Activated CD8-positive, alpha-beta T cell treated with anti-CD3 and anti-CD28 coated beads, Interleukin-2, amount 10 ng/mL, durations not matched to agents 7 days and 5 days (primary cell): ENCODE measurements at places on chromosomes 2 and 18. TPM values are rescaled to one million over a fixed set of nuclear protein-coding genes. Genes with fewer than 3 reads are reported as not detected.

Gene UGT1A6
- not detected for total RNA-seq

Gene ACKR3
- total RNA-seq, result 3.6 TPM

Gene CDH2
- total RNA-seq, result 0.21 TPM

Gene ACVR1C
- total RNA-seq, result 0.73 TPM

DNA sequence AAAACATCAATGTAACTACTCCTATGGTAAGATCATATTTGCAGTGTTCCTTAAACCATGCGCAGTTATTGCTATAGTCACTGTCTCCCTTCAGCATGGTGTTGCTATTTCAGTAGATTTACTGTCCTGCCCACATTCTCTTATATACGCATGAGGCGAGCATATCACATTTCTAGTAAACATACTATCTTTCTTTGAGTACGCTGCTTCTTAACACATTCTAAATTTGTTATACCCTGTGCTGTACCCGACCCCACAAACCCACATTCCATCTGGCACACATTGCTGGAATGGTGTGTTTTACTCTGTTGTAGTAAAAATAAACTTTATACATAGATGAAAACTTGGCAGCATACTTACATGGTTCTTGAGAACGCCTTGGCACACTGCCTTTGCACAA is 163.3 kb downstream of the QPCT start:
- no peak overlapping the region for H3K4me3 ChIP-seq
- no peak overlapping the region for H3K27ac ChIP-seq
- no peaks in the 10 kb centered on the region for H3K4me1 ChIP-seq
- H3K36me3 ChIP-seq, result no peaks in the 10 kb centered on the region
- H3K27me3 ChIP-seq, result peaks cover 7% of the 10 kb centered on the region

DNA sequence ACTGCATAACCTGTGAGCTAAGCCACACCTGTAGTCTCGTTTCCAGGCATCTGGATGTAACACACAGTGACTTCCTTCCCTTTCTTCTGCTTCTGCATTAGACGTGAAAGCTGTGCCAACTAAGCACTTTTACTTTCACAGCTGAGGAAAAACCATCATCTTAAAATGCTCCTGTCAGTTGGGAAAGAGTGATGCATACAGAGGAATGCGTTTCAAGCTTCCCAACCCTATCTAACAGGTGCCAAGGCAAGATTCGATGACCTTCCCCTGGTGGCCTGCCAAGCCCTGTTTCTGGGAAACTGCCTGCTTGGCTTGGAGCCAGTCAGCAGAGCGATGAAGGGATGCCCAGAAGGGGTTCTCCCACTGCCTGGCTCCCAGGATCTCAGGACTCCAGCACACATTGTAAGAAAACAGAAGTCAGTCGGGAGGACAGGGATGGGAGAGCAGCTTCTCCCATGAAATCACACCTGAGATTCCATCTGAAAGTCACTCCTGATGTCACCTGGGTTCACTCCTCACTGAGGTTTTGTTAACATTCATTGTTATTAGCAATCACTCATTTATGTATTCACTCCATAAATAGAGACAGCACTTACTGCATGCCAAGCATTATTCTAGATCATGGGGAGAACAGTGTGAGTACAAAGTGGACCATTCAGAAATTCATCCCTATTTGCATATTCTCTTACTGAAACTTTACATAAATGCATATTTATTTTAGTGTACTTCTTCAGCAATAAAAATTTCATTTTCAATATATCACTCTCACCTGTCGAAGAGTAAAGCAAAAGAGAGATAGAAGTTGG is 64.1 kb downstream of the DTNA start:
- H3K27ac ChIP-seq, result no peak overlapping the region
- H3K36me3 ChIP-seq, result no peaks in the 10 kb centered on the region
- H3K27me3 ChIP-seq, result peaks cover 1% of the 10 kb centered on the region
- no peak for DNase-seq

GRCh38 chr2:43005245-43005974 is 213.0 kb upstream of the HAAO start:
- H3K4me3 ChIP-seq, result no peak overlapping the region
- H3K4me1 ChIP-seq, result peaks cover 3% of the 10 kb centered on the region
- H3K27me3 ChIP-seq, result no peaks in the 10 kb centered on the region
- DNase-seq, result no peak
- no peaks in the 10 kb centered on the region for H3K36me3 ChIP-seq
- no peak overlapping the region for H3K27ac ChIP-seq

- no peak overlapping the region for H3K4me3 ChIP-seq
- H3K36me3 ChIP-seq, result no peaks in the 10 kb centered on the region
- H3K27me3 ChIP-seq, result no peaks in the 10 kb centered on the region
- no peak overlapping the region for H3K27ac ChIP-seq
Observed at GRCh38 chr2:2837746-2838547, 506.9 kb upstream of the MYT1L start.

DNA sequence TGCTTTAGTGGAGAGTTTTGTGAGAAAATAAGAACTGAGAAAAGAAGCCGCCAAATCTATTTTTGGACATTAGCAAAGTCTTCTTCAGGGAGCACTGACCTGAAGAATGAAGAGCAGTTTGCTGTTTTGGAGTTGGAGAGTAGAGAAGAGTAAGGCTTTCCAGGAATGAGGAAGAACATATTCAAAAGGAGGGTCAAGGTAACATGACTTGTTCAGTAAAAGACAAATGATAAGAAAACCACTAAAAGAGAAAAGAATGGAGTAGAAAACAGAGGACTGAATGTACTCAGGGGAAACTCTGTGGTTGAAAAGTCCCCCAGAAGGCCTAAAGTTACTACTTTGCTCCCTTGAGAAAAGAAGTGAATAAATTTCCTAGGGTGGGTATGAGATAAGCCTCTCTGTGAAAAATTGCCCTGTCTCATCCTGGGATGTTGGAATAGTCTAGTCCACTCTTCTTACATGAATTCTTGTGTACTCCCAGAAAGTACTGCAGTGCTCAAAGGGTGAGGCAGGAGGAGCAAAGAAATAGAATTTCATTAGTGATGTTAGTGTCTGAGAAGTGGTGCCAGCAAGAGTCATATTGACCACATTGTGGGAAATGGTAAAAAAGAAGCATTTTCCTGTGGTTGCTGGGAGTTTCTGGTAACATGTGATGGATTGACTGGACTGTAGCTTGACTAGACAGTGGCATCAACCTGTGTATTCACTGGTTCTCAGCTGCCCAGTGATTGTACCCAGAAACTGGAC is 27.8 kb downstream of the MBD5 start:
- peaks cover 35% of the 10 kb centered on the region for H3K4me1 ChIP-seq
- DNase-seq, result no peak
- no peak overlapping the region for H3K4me3 ChIP-seq
- no peaks in the 10 kb centered on the region for H3K27me3 ChIP-seq
- no peak overlapping the region for H3K27ac ChIP-seq

- H3K27me3 ChIP-seq, result no peaks in the 10 kb centered on the region
- H3K27ac ChIP-seq, result peak overlapping the region; percentile 41
- H3K4me3 ChIP-seq, result no peak overlapping the region
- peaks cover 86% of the 10 kb centered on the region for H3K36me3 ChIP-seq
Observed at GRCh38 chr2:86489542-86489941, 48.4 kb downstream of the KDM3A start.

DNA sequence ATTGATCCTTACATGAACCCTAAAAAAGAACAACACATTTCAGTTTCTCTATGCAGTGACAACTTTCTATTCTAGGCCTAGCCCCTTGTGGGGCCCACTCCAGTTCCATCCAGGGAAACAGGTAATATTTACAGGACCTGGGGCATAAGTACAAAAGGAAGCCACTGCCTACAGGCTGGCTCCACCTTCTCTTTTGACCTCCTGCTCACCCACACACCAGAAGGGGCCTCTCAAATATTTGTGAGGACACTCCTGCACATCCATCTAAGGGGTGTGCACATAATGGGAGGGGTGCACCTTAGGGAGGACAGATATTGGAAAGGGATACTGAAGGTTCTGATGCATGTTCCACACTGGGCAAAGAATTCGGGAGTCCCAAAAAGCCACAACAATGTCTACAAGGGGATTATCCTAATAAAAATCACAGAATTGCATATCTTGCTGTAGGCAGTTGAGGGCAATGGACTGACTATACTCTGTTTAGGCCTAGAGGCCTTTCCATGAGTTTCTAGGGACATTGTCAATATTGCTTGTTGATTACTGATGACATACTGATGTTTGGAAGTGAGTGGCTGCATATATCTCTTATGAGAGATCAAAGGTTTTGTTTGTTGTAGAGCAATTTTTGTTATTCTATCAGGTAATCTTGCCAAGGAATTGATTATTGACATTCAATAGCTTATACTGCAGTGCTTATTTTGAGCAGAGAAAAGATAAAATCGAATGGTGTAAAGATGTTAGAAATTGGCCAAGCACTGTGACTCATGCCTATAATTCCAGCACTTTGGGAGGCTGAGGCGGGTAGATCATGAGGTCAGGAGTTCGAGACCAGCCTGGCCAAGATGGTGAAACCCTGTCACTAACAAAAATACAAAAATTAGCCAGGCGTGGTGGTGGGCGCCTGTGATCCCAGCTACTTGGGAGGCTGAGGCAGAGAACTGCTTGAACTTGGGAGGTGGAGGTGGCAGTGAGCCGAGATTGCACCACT is 23.8 kb upstream of the HNRNPA3 start:
- H3K4me1 ChIP-seq, result no peaks in the 10 kb centered on the region
- H3K4me3 ChIP-seq, result no peak overlapping the region
- H3K27ac ChIP-seq, result no peak overlapping the region
- no peaks in the 10 kb centered on the region for H3K36me3 ChIP-seq
- peaks cover 7% of the 10 kb centered on the region for H3K27me3 ChIP-seq
